ENCODE measurements at places on chromosomes 2 and 18.

- DNase-seq: no peak
These were observed 7.5 kb downstream of the ZNF519 start for GRCh38 chr18:14124689-14125088.

GRCh38 chr2:19787134-19787533 lies 114.6 kb downstream of the TTC32 start:
- no peak for DNase-seq

- no peak for DNase-seq
These were observed 352.9 kb downstream of the TXNL1 start for GRCh38 chr18:56285387-56286065.

DNA sequence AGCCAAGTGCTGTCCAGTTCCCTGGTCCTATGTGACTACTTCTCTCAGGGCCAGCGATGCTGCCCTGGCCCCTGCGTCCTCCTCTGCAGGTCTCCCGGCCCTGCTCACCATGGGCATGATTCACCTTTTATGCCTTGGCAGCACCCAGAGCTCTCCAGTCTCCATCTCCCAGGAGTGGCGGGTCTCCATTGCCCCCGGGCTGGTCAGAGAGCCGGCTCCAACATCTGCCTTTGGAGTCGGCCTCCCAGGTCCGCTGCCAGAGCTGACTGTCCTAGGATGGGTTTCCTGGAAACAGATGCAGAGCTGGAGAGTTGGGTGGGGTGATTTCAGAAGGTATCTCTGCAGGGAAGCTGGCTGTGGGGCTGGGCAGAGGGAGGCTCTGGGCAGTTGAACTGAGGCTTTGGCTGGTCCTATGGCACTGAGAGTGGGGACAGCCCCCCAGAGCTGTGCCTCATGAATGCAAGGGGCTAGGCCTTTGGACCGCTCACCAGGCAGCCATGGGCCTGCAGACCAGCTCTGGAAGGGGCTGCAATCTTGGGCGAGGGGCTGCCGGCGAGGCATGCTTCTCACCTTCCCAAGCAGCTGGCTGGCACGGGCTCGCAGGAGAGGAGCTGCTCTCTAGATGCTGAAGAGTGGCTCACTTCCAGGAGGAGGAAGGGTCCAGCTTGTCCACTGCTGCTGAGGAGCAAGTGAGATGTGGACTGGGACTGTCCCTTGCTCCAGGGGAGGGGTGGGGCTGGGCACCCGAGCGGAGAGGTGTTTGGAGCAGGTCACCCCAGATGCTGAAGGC lies 59.8 kb upstream of the HS6ST1 start:
- no peak for DNase-seq

Measured in T-helper 2 cell (primary cell).